Foreskin fibroblast (primary cell): ENCODE measurements at places on chromosomes 4 and X.

GRCh38 chr4:6308899-6309643 is 39.4 kb downstream of the WFS1 start:
- no peak for DNase-seq

GRCh38 chrX:69019073-69019890 is 146.0 kb downstream of the PJA1 start:
- no peak for DNase-seq

DNA sequence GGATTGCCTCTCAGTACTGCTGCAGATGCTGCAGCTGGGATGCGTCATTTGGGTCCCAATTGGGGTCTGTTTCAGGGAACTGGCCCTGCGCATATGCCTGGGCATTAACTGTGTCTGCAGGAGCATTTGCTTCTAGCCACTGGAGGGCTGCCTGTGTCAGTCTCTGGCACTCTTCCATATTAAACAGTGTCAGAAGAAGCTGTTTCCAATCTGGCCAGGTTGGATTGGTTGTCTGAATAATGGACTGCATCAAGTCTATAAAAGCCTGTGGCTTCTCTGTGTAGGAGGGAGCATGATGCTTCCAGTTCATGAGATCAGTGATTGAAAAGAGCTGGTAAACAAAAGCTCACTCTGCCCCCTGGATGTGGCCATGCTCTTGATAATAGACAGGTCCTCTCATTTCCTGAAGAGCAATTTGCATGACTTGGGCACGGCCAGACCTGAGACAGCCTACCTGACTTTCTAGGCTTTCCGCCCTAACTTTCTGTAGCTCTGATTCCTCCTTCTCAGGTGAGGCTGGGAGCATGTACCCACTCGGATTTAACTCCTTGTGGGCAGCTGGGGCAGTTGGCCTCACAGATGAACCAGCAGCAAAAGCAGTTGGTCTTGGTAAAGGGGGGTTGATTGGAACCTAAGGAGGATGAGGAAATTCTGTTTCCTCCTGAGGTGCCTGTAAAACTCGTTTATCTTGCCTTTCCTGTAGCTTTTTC is 29.2 kb downstream of the SULT1E1 start:
- peak; percentile 82 for DNase-seq

DNA sequence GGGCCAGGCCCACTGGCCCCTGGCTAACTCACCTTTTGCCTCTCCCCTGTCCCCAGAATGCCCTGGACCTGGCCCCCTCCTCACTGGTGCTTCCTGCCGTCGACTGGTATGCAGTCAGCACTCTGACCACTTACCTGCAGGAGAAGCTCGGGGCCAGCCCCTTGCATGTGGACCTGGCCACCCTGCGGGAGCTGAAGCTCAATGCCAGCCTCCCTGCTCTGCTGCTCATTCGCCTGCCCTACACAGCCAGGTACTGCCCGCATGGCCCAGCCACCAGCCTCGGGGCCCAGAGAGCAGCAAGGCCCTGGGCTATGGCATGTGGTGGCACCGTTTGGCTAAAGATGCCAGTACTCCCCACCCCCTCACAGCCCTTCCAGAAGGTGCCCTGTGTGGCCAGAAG is 3.7 kb downstream of the ATP6AP1 start:
- DNase-seq: no peak

DNA sequence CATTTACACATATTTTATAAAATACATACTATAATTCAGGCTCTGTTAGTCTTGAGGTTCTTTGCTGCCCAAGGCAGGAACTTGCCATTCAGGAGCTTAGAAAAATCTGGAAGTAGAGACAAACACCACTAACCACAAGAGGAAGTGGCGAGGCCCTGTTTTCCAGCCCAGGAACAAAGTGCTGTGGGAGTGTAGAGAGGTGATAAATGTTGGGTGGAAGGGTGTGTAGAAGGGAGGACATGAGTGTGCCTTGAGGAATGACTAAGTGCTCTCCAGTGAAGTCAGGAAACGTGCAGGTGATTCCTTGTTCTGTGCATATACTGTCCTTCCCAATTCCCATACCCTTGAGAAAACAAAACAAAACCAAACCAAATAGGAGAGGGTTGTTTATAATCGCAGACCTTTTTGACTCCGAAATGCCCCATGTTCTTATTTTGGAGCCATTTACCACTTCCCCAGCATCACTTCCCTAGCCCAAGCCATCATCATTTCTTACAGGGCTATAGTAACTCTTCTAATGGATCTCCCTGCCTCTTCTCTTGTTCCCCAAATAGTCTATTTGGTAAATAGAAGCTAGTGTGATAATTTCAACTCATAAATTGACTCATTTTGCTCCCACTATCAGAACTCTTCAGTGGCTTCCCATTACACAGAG is 83.2 kb downstream of the GPAT3 start:
- peak; percentile 52 for DNase-seq

DNA sequence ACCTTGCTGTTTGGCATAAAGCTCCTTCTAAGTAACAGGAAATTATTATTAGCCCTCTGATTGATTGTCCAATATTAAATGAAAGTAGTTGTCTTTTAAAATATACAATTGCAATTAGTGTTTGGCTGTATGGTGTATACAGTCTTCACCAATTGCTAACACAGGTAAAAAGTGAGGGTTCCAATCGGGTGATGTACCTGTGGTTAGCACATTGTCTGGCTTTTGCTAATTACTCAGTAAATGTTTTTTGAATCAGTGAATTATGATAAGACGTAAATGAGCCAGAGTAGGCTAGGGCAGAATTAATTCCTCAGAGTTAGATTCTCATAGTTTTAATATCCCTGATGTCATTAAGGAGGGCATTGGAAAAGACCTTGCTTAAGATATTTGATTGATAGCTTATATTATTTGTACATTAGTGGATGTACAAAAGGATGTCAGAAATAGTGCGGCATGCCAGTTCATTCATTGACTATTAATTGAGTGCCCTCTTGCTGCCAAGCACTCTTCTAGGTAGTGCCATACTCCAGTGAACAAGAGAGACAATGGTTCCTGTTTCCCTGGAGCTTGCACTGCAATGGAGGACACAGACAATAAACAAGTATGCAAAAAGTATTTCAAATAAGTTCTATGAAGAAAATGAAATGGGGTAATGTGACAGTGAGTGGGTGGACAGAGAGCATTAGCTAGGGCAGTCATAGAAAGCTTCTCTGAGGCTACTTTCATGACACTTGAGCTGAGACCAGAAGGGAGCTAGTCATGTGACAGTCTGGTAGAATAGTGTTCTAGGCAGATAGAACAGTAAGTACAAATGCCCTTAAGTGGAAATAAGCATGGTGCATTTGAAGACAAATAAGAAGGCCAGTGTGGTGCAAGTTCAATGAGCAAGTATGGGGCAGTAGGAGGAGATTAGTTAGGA is 205.9 kb upstream of the CASK start:
- DNase-seq: no peak

DNA sequence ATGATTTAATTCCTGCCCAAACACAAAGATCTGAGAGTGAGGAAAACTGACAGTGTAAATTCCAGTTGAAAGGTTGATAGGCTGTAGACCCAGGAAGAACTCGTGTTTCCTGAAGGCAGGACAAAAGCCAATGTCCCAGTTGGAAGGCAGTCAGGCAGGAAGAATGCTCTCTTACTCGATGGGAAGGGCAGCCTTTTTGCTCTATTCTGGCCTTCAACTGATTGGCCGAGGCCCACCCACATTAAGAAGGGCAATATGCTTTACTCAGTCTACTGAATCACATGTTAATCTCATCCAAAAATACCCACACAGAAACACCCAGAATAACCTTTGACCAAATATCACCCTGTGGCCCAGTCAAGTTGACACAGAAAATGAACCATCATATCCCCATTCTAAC is 45.3 kb upstream of the SOD3 start:
- no peak for DNase-seq

- DNase-seq: no peak
Observed at GRCh38 chr4:154858166-154858565, 77.1 kb downstream of the RBM46 start.

DNA sequence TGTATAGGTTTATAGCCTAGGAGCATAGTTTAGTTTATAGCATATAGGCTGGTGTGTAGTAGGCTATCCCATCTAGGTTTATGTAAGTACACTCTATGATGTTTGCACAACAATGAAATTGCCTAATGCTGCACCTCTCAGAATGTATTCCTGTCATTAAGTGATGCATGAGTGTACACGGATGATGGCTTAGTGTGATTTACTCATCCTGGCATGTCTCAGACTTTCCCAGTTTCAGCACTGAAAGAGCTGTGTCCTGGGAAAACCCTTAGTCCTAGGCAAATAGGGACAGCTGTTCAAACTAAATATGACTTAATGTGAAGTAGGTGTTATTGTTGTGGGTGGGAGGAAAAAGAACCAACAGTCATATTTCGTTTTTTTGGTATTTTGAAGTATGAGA is 264.9 kb upstream of the MAGEB18 start:
- DNase-seq: peak; percentile 10

DNA sequence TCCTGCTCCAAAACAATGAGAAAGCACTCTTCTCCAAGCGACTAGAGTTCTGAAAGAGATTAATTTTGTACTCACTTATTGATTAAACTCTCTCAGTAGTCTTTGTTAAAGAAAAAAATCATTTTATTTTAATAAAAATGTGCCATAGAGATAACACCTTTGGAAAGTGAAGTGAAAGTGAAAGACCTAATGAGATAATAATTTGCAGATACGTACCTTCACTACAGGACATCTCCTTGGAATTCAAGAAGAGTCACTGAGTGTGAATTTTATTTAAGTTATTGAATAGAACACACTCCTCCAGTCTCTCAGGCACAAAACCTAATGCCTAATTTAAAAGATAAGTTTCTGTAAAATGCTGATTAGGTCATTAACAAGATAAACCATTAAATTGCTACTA is 1070.6 kb upstream of the GRID2 start:
- DNase-seq: no peak

- no peak for DNase-seq
Observed at GRCh38 chr4:72909461-72909860, 160.1 kb downstream of the COX18 start.

GRCh38 chr4:146776691-146777090 is 138.0 kb downstream of the POU4F2 start:
- no peak for DNase-seq

DNA sequence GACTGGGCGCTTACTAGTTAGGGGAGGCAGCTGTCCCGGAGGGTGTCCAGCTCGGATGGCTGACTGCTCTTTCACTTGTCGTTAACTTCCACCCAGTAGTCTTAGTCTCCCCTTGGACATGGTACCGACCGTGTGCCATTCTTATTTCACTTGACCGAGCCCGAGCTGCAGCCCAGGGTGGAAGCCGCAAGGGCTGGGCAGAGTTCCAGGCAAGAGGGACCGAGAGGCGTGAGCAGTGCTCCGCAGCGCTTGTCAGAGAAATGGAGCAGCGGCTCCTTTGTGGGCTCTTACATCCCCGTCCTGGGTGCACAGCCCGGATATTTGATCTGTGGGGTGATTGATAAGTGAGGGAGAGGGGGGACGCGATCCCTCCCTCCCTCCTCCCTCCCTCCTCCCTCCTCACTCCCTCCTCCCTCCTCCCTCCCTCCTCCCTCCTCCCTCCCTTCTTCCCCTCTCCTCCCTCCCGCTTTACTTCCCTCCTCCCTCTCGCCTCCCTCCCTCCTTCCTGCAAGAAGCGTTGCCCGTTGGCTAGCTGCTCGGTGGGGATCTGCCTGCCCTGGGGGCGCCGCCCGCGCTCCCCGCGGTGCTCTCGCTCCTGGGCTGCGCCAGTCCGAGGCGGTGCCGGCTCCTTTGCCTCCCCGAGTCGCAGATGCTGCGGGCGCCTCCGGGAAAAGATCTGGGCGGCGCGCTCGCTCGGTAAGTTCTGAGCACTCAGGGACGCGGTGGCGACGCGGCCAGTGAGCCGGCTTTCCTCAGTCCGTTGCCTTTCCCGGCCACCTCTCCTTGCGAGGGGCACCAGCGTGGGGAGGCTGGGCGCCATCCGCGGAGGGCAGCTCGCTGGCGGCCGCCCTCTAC is at the start of gene SLITRK2:
TSS of gene SLITRK2 (plus strand) at position 499 of the 855 bp plus-strand sequence. CDS start 4,597 bp downstream, outside the sequence.
- no peak for DNase-seq

- no peak for DNase-seq
Observed at GRCh38 chr4:154946113-154946512, 165.0 kb downstream of the RBM46 start.

- no peak for DNase-seq
Observed at GRCh38 chr4:184364100-184364921, 110.0 kb downstream of the IRF2 start.

DNA sequence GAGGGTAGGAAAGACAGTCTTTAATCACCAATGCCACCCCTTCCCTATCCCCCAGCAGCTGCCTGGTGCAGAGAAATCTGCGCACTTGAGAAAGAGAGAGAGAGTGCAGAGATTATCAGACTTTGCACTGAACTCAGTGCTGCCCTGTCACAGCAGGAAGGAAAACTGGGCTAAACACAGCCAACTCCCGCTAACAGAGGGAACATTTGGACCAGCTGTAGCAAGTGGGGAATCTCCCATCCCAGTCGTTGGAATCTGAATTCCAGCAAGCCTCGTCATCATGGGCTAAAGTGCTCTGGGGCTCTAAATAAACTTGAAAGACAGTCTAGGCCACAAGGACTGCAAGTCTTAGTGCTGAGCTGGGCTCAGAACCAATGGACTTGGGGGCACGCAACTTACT is 168.7 kb downstream of the DLG3 start:
- DNase-seq: peak; percentile 0

- no peak for DNase-seq
Observed at GRCh38 chr4:11480683-11481082, 52.0 kb upstream of the HS3ST1 start.

DNA sequence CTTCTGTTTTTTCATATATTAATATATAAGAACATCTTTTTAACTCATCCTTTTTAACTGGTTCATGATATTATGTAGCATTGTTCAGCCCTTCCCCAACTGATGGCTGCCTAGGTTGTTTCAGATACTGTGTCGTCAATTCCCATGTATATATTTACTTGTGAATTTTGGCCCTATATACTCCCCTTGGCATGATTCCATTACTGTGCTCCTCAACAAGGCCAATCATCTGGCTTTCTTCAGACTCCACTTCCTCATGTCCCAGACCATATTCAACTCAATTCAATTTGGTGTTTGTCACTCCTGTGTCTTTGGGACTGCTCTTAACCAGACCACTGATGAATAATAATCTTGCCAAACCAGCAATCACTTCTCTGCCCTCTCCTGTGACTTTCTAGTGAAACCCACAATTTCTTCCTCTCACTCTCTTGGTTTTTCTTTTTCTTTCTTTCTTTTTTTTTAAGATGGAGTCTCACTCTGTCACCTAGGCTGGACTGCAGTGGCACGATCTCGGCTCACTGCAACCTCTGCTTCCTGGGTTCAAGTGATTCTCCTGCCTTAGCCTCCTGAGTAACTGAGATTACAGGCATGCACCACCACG is 2.7 kb upstream of the WDR45 start:
- DNase-seq: no peak

DNA sequence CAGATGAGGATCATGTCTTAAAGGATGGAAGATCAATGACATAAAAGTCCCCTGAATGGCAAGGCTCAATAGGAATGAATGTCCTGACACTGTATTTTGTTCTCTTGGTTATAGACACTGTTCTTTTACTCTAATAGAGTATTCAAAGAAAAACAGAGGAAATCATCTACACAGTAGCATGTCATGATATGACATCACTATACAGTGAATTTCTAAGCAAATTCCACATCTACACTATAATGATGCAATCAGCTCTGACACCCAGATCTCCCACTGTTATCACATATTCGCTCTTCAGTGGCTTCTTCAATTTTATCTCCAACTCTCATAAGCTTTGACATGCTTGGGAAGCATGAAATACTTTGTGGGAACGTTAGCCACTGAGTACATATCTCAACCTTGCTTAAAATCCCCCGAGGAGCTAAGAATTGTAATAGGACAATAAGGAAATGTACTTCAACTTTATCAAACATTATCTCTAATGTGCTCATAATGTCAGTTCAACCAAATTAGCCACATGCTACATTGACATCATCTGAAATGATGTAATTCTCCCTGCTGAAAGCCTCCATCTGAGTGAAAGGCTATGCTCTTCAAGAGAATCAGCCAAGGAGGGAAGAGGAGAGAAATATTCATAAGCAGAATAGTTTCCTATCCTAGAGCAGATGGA is 139.6 kb upstream of the PTCHD1 start:
- DNase-seq: no peak
